Activated CD4-positive, alpha-beta T cell treated with anti-CD3 and anti-CD28 coated beads, Interleukin-2, amount 10 ng/mL, durations not matched to agents 24 days and 14 days (primary cell): ENCODE measurements at places on chromosomes 6 and 20.
A peak's percentile ranks its signal among the peaks of the same experiment; 100 is the strongest.

- no peak for DNase-seq
Observed at GRCh38 chr6:152096863-152097496, 289.5 kb downstream of the ESR1 start.

- peak; percentile 62 for DNase-seq
Observed at GRCh38 chr20:32439132-32439829, 81.2 kb downstream of the ASXL1 start.

GRCh38 chr20:46520976-46521579 lies 7.7 kb upstream of the ZNF334 start:
- DNase-seq = peak; percentile 87

GRCh38 chr6:46468403-46469010 lies 22.7 kb downstream of the RCAN2 start:
- DNase-seq = no peak

DNA sequence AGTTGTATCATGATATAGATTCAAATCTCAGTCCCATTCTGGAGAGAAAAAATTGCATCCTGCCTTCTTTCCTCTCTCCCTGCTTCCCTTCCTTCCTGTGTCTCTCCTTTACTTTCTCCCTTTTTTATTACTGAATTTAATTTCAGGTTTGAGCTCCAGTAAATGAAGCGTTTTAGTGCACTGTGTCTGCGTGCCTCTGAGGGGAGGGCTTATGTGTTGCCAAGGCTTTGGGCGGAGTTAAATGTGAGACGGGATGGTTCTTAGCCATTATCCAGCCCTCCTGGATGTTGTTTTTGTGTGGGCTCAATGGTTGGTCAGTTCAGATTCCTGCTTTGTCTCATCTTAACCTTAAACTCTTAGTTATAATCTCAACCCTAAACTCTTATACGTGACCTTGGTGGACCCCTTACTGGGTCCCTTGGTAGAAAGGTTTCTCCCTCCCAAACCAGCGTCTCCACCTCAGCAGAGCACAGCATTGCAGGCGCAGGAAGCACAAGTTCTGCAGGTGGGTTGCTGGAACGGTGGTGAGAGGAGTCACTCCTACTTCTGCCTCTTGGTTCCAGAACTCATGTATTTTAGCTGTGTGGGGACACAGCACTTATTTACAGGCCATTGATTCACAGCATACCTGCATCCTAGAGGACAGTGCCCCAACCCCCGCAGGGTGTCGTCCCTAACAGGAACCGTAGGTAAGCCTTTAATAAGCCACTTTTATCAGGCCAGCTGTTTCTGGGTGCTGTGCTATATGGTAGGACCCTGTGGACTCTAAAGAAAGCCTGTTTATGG lies 68.5 kb downstream of the DNAH8 start:
- DNase-seq = no peak

DNA sequence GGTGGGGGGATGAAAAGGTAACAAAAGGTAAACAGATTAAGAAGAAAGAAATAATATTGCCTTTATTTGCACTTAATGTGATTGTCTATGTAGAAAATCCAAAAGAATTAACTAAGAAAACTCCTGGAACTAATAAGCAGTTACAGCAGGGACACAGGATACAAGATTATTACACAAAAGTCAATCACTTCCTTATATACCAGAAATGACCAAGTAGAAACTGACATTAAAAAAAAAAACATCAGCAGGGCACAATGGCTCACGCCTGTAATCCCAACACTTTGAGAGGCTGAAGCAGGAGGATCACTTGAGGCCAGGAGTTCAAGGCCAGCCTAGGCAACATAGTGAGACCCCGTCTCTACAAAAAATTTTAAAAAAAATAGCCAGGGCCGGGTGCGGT lies 123.2 kb upstream of the RIPOR2 start:
- DNase-seq = no peak

DNA sequence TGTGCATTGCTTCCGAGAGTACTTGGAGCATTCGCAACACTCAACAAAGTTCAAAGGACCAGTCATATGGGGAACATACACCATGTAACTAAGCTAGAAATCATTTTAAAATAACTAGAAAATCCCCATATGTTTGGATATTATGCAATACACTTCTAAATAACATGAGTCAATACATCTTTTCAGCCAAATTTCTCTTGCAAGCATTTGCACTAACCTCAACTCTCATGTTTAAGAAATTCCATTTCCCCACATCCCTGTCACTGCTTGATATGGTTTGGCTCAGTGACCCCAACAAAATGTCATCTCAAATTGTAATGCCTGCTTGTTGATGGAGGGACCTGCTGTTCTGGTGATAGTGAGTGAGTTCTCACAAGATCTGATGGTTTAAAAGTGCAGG lies 85.7 kb upstream of the CST7 start:
- no peak for DNase-seq

DNA sequence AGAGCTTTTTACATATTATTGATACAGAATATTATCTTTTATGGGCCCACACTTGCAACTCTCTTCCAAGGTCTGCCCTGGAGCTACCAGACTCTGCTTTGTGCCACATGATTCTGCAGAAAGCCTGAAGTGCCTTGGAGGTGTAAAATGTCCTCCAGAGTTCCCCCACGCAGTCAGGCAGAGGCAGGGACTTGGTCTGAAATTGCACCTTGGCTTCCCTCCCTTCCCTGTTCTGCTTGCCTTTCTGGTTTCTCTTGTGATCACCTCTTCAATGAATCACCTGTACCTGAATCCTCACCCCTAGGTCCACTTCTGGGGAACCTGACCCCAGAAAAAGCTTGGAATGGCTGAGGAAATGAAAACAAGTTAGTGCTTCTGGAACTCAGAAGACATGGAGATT lies 43.0 kb upstream of the TGM2 start:
- DNase-seq = no peak

- DNase-seq = no peak
Observed at GRCh38 chr20:36855241-36855657, 20.7 kb upstream of the TLDC2 start.

- DNase-seq = no peak
Observed at GRCh38 chr20:38133680-38134426, 31.2 kb downstream of the TGM2 start.

DNA sequence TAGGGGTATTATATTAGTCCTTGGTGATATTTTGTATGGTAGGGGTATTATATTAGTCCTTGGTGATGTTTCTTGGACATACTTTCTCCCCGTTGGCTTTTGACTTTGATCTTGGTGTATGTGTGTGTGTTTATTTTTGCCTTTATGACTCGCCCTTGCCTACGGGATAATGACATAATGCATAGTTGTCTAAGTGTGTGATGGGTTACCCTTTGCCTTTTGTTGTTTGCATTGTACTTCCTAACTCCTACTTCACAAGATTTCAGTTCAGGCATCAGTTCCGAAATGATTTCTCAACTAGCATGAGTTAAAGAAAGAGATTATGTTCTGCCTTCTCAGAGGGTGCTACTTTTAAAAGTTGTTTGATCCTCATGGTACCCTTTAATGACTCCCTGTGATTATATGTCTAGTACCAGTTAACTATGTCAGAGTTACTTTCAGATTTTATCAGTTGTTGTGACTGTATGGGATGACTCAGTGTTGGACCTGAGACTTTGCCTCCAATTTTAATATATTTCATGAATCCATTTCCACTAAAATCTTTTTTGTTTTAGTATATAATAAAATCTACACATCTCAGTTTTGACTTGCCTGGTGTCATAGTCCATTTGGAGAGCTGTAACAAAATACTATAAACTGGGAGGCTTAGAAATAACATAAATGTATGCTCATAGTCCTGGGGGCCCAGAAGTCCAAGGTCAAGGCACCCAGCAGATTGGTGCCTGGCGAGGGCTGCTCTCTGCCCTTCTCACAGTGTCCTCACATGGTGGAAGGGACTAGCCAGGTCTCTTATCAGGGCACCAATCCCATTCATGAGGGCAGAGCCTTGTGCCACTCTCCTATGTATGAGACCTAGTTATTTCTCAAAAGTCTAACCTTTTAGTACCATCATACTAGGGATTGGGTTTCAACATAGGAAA lies 34.1 kb downstream of the CDYL start:
- no peak for DNase-seq

GRCh38 chr6:151693366-151693765 lies 114.1 kb upstream of the ESR1 start:
- DNase-seq = no peak

DNA sequence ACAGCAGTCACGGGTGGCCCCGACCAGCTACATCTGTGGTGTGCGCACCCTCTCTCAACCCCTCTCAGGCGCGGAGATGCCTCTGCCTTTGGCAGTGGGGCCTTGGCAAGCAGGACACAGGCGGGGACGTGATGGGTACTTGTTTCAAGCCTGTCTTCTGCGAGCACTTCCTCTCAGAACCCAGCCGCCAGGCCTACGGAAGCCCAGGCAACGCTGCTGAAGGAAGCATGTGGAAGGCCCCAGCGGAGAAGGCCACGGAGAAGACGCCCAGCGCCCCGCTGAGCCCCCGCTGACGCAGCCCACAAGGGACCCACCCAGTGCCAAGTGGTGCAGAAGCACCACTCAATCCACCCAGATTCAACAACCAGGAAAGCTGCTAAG lies 13.0 kb downstream of the SERPINB6 start:
- DNase-seq = no peak

DNA sequence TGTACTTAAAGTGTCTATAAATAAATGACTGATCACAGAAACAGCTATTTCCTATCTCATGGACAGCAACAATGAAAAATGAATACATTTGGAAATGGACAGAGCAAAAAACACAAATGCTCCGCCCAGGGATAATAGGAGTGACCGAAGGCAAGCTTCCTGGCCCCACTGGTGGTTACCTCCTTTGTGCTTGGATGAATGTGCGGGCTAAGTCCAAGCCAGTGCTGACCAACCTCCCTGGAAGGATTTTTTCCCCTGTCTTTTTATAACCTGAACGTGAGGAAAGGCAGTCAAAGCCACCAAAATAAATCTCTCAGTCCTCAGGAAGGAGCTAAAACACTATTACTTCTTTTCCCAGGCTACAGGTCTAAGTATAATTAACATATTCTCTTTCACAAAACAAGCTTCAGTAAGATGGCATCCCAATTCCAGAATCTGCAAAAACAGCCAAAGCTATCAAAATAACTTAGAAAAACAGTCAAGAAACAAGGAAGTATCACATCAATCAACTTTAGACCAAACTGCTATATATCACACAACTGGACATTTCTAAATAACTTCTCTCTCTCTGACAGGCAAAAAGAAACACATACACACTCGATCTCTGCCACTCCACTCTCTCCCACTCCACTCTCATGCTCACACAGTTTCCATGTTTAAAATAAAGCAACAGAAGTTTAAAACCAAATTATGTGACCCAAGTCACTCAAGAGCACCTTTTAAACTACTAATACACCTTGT lies 10.0 kb downstream of the KIF16B start:
- no peak for DNase-seq

- no peak for DNase-seq
Observed at GRCh38 chr6:51542475-51542874, 544.9 kb downstream of the PKHD1 start.

DNA sequence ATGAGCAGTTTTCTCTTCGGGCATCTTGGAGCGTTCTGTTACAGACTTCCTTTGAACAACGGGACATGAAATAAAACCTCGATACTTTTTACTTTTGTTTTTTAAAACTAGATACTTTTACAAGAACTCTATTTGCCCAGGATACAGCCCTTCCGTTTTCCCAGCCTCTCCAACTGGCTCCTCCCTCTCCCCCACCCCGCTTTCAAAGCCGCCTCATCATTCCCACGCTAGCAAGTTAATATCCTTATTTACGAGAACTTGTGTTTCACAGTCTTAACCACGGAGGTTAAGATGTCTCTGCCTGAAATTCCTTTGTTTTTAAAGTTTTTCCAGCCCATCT lies 241 bp upstream of the CFAP206 start:
- no peak for DNase-seq

- peak; percentile 60 for DNase-seq
Observed at GRCh38 chr6:90297867-90298381, 1.3 kb upstream of the BACH2 start.

- no peak for DNase-seq
Observed at GRCh38 chr6:87375315-87375714, 30.7 kb downstream of the C6orf163 start.

- DNase-seq = no peak
Observed at GRCh38 chr6:56808871-56809359, 146.0 kb upstream of the BEND6 start.

DNA sequence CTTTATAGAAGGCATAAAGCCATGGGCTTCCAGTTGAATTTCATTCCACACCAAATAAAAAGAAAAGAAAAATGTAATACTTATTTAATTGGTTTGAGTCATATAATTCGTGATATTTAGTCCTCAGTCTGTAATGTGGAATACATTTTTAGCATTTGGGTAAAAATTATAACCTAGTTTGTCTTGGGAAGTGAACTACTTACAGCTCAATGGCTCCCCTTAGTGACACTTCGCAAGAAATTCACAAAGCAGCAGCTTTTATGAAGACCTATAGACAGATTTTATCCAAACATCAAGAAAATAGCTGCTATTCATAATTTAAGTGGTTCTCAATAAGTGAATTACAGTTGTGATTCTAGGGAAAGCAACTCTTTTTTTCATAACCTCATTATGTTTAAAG lies 72.1 kb downstream of the RSPO3 start:
- DNase-seq = no peak

DNA sequence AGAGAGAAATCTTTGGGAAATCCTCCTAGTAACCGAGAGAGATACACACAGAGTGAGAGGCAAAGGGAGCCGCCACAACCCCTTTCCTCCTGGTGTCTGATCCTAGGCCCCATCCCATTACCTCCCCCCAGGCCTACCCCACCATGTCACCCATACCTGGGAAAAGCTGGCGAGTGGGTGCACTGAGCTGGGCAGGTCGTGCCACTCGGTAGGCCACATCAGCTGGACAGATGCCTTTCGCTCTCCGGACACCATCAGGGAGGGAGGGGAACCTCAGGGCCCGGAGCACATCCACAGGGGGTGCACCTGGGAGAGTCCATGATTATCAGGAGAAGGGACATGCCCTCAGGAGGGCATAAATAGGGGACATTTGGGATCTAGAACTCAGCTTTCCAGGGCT lies 3.1 kb downstream of the COL11A2 start:
- DNase-seq = no peak

DNA sequence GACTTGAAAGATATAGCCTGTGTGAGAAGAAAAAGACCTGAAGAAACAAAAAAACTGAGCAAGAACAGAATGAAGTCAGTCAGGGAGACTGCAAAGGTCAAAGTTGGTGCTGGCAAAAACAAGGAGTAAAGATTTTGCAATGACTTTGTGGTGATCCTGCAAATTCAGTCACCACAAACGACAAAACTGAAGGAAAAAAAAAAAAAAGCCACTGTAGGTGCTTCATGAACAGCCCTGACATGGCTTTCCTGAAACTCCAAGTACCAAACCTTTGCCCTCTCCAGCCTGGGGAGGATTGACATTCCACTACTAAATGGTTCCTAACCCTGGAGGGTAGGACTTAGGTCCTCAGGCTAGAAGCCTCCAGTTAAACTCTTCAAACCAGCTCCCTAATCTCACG lies 114.7 kb upstream of the BEND3 start:
- no peak for DNase-seq

DNA sequence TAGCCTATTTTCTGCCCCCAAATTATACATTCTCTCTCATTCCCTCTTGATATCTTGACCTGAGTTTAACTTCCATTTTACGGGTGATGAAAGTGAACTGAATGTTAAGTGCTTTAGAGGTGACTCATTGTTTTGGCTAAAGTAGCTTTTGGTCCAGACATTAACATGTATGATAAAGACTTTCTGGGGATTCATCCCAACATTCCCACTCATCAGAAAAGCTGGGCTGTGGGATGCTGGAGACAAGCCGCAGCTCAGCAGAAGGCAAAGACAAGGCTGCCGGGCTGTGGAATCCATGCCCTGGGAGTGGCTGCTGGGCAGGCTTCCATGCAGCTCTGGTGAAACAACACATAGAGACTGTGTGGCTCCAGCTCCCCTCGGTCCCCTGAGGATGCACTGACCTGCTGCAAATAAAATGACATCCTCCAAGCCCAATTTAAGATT lies 89.9 kb upstream of the SYNDIG1 start:
- no peak for DNase-seq
